Naive B cell (primary cell): ENCODE measurements at places on chromosomes 4 and X.

DNA sequence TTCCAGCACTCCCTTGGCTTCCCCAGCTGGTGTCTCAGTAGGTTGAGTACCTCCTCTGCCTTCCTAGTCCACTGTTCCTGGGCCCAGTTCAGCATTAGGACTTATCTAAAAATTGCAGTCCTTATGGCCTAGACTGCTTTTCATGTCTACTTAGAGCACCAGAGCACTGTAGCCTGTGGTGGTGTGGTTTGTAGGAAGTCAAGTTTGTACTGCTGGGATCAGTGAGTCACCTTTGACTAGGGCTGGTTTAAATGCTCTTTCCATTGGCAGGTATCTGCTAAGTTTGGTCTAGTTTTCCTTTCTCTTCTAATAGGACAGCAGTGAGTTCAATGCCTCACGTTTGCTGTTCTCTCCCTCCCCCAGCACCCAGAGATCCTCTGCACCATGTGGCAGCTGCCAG, 233.6 kb upstream of the WDFY3 start:
- no peak for DNase-seq

GRCh38 chrX:66126662-66127061, 37.4 kb upstream of the HEPH start:
- DNase-seq = no peak

DNA sequence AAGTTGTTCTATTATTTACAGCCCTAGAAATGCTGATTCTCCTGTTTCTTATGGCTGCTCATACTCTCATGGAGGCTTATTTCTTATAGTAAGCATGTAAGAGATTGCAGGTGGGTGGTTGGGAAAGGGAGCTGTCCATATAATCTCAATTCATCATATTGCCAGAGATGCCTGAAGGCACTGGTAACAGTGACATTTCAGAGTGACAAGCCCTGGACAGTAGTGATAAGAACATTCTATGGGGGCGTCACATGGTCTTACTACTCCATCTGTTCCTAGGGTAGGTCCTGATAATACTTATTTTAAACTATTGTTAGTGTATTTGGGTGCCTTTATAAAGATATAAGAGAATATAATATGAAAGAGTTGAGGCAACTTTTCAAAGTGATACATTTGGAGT, 171.5 kb downstream of the CFAP299 start:
- DNase-seq = no peak

DNA sequence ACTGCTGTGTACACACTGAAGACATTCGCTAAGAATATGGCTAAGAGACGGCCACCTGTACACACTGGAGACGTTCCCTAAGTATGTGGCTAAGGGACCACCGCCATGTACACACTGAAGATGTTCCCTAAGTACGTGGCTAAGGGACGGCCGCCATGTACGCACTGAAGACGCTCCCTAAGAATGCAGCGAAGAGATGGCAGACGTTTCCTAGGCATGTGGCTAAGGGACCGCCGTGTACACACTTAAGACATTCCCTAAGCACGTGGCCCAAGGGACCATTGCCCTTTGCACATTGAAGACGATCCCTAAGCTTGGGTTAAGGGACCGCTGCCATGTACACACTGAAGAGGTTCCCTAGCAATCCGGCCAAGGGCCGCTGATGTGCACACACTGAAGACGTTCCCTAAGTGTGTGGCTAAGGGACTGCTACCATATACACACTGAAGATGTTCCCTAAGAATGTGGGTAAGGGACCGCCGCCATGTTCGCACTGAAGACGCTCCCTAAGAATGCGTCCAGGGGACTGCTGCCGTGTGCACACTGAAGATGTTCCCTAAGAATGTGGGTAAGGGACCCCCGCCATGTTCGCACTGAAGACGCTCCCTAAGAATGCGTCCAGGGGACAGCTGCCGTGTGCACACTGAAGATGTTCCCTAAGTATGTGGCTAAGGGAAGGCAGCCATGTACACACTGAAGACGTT, 36.7 kb downstream of the DHRSX start:
- no peak for DNase-seq

DNA sequence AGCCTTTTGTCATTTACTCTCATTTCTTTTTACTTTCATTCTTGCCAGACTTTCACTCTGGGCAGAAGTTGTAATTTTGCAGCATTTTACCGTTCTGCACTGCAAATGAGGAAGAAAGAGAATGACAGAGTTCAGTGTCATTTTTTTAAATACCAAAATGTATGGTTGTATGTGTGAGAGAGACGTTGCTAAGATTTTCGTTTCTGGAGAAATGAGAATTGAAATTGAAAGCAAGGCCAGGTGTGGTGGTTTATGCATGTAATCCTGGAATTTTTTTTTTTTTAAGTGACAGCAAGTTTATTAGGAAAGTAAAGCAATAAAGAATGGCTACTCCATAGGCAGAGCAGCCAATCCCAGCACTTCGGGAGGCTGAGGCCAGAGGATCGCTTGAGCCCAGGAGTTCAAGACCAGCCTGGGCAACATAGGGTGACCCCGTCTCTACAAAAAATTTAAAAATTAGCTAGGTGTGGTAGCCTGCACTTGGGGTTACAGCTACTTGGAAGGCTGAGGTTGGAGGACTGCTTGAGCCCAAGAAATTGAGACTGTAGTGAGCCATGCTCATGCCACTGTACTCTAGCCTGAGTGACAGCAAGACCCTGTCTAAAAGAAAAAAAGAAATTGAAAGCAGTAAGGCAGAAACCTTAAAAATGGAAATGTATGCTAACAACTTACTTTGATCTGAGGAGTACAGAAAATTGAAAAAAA, 12.9 kb downstream of the DCK start:
- DNase-seq = peak; percentile 75

DNA sequence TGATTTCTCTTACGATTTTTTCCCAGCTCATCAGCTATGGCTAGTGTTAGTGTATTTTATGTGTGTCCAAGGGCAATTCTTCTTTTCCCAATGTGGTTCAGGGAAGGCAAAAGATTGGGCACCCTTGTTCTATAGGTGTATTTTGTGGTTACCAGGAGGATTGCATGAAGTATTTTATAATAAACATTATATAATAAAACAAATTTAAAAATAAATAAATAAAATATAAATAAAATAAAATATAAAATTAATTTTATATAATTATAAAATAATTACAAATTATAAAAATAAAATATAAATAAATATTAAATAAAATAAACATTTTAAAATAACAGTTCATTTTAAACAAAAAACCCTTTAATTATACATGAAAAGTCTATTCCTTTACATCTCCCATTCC, 35.6 kb upstream of the UGT2B10 start:
- no peak for DNase-seq

DNA sequence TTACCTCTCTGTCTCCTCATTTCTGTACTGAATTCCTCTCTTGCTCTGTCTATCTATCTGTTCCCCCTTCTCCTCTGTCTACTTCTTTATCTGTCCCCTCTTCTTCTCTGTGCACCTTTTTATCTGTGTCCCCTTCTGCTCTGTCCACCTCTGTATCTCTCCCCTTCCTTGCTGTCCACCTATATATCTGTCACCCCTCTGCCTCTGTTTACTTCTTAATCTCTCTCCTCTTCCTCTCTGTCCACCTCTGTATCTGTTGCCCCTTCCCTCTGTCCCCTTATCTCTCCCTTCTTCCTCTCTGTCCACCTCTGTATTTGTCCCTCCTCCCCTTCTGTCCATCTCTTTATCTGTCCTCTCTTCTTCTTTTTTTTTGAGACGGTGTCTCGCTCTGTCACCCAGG, 8.9 kb downstream of the CCDC22 start:
- no peak for DNase-seq

DNA sequence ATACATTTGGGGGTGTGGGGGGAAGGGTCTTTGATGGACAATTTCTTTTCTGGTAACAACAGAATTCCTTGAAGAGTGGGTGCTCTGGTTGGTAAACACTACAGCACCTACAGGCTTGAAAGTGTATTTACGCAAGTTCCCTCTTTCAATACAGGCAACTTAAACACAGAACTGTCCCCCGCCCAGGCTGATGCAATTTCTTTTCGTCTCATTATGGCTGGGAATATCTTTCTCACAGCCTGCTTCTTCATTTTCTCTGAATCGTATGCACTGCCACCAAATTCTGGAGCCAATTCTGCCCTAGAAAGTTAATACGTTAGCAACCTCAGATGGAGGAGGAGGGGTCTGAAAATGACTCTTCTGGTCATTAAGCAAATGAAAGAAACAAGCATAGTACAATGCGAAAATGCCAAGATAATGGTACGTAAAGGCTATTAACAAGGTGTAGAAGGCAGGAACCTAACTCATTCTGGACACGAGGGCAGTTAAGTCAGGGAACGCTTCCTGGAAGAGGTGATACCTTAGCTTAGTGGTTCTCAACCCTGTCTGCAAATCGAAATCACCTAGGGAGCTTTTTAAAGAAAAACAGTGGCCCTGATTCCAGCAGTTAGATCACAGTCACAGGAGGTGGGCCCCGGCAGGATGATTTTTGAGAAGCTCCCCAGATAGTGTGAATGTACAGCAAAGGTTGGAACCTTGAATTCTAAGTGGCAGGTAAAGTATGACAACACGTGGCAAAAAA, 1.0 kb downstream of the AGA start:
- DNase-seq = peak; percentile 27

- DNase-seq = no peak
These were observed 92.5 kb downstream of the AKAP4 start for GRCh38 chrX:50108264-50108663.

GRCh38 chr4:121738780-121739535, 26.0 kb downstream of the SMIM43 start:
- no peak for DNase-seq

DNA sequence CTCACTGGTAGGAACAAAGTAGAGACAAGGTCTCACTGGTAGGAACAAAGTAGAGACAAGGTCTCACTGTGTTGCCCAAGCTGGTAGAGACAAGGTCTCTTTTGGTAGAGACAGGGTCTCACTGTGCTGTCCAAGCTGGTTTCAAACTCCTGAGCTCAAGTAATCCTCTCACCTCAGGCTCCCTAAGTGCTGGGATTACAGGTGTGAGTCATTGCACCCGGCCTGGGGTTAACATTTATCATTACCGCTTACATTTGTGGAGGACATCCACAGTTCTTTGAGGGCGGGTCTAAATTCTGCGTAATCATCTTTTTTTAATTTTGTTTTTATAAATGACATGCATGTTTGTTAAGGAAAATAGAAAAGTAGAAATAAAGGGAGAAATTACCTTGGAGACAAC, 12.0 kb downstream of the RAB33B start:
- no peak for DNase-seq

- no peak for DNase-seq
These were observed 36.7 kb upstream of the SORCS2 start for GRCh38 chr4:7155590-7156071.

DNA sequence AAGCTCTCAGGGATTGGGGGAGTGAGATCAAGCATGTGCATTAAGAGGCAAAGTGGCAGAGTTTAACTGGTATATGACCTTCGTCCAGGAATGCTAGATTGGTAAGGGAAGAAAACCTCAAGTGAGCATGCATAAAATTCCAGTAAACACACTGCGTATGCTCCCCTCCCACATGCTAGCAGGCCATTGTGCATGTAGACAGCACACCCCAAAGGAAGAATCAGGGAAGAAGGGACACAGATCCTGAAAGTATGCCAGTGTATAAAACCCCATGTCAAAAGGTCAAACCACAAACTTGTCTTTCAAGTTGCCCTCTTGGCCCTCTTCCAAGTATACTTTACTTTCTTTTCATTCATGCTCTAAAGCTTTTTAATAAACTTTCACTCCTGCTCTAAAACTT, 405.2 kb upstream of the CNKSR2 start:
- DNase-seq = no peak

DNA sequence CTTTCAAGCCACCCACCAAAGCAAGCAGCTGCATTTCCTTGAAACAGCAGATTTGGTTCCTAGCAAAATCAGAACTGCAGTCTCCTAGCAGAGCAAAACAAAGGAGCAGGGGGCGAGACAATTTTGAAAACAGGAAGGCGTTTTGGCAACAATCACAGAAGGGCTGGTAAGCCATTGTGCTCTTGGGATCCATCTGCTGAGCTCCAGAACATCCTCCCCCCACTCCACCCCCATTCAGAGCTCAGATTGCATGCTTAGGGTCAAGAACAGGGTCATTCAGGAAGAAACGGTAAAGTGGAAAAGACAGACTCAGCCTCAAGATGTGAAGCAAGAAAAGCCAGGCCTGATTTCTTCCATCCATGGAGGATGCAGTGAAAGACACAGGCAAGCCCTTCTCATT, 7.6 kb upstream of the PCDH19 start:
- no peak for DNase-seq

DNA sequence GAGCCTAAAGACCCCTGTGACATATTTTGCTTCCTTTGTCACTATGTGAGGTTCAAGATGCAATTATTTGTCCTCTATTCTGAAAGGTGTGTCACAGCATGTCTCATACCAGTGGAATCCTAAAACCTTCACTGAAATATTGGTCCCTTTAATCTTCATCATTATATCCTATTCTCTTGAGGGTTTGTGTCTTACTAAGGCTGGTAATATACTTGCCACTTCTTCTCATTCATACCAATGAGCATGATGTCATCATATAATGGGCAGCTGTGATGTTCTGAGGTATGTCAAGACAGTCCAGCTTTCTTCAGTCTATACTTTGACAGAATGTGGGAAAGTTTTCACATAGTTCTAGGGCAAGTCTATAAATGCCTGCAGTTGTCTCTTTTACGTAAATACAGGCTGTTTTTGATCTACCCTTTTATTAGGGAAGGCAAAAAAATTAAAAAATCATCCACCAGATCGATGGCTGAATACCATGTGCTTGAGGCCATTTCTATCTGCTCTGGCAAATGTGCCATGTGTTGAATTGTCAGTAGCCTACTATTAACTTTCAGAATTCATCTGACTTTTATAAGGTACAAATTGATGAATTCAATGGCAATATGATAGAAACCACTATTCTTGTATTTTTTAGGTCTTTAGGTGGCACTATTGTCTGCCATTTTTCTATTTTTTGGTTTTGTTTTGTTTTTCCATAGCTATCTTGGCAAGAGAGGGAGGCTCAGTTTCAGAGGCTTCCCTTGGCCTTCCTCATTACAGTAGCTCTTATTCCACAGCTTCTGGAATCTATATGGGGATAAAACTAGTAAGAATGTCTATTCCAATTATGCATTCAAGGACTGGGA, 209.0 kb downstream of the PPARGC1A start:
- no peak for DNase-seq

DNA sequence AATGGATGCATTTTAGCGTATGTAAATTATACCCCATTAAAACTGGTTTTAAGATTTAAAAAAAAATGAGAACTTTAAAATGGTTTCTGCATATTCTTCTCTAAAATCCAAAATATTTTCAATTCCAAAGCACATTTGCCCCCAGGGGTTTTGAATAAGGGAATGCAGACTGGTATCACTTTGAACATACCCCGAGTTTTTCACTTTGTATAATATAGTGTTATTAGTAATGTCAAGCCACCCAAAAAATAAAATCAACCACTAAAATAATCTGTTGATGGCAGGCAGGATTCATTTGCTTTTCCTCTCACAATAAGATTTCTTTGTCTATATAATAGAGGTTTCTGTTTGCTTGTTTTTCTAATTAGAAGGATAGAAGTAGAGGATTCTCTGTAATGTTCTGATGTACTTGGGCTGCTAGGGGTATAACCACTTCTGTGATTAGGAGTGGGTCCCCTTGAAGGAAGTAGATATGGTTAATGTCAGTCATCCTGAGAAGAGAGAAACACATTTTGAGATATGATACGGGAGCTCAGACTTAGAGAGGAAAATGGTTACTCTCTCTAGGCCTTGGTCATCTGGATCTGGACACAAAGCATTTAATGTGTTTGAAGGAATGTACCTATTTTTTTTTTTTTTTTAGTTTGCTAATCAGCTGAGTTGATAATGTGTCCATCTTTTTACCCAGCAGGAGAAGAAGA, 9.3 kb upstream of the LIN54 start:
- no peak for DNase-seq

GRCh38 chr4:19936476-19936875, 315.2 kb upstream of the SLIT2 start:
- no peak for DNase-seq
